ENCODE measurements at places on chromosomes 1 and 21.

DNA sequence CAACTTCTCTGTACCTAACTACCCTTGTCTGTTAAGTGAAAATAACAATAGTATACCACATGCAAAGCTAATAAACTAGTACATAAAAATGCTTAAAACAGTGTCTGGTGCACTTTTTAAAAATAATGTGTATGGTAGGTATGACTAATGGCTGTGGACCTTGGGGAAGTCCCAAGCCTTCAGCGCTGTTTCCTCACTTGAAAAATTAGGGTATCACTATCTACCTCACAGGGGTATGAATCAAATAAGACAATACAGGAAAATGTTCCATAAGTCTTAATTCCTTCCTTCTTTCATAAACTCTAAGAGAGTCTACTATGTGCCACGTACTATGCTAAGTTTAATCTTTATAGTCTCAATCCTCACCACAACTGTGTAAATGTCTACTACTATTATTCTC, 32.0 kb downstream of the EGLN1 start:
- no peak for DNase-seq

DNA sequence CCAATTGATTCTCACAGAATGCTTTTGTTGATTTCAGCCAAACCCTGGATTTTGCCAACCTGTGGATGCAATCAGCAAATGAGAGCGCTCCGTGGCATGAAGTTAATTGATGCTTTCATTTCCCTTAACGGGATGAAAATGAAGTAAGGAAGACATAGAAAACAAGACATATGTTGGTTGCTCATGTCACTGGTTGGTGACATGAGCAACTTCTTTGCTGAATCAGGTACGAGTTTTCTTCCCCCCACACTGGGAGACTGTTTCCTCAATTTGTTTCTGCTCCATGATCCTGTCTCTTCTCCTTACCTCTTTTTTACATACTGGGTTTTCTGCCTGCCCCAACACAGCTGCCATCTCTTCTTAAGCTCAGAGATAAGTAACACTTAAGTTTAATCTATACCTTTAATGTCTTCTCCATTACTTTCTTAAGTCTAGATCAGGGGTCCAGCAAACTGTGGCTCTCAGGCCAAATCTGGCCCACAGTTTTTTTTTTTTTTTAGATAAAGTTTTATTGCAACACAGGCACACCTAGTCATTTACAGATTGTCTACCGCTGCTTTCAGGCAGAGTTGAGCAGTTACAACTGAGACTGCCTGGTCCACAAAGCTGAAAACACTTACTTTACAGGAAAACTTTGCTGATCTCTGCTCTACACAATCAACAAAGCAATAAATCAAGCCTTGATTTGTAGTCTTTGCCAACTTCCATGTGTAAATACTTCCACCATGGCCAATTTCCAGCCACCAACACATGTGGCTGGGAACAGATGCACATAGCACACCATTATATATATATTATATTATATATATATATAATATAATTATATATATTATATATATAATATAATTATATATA, 13.3 kb downstream of the GPR157 start:
- no peak for DNase-seq

GRCh38 chr21:15514073-15514946, 215.5 kb upstream of the USP25 start:
- DNase-seq, result peak; percentile 46

DNA sequence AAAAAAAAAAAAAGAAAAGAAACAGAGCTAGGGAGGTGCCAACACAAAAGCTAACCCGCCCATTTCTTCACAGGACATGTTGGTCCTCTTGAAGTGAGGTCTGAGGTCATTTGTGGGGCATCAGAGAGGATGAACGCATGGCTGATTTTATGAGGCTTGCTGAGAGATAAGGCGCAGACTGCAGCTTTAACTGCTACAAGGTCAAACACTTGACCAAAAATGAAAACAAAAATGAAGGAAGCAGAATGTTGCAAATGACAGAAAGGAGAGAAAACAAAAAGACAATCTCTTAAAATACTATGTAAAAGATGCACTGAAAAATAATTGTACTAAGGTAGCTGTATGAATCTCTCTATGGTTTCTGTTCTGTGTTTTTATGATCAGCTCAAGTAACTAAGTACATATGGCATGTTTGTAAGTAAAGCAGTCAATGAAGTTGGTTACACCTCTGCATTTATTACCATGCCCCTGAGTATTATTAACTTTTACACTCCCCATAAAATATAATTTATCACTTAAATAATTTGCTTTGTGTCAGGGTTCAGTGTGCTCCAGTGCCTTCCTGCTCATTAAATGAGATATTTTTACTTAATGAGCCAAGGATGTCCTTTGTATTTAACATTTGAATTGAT, 249.1 kb upstream of the NR5A2 start:
- DNase-seq, result no peak

GRCh38 chr1:39507230-39507928, 15.9 kb downstream of the BMP8A start:
- no peak for DNase-seq

GRCh38 chr1:43367026-43367903, 546 bp downstream of the ELOVL1 start:
- peak; percentile 11 for DNase-seq

DNA sequence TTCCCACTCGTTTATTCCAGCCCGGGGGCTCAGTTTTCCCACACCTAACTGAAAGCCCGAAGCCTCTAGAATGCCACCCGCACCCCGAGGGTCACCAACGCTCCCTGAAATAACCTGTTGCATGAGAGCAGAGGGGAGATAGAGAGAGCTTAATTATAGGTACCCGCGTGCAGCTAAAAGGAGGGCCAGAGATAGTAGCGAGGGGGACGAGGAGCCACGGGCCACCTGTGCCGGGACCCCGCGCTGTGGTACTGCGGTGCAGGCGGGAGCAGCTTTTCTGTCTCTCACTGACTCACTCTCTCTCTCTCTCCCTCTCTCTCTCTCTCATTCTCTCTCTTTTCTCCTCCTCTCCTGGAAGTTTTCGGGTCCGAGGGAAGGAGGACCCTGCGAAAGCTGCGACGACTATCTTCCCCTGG, 716 bp downstream of the OLIG2 start:
- DNase-seq, result no peak

DNA sequence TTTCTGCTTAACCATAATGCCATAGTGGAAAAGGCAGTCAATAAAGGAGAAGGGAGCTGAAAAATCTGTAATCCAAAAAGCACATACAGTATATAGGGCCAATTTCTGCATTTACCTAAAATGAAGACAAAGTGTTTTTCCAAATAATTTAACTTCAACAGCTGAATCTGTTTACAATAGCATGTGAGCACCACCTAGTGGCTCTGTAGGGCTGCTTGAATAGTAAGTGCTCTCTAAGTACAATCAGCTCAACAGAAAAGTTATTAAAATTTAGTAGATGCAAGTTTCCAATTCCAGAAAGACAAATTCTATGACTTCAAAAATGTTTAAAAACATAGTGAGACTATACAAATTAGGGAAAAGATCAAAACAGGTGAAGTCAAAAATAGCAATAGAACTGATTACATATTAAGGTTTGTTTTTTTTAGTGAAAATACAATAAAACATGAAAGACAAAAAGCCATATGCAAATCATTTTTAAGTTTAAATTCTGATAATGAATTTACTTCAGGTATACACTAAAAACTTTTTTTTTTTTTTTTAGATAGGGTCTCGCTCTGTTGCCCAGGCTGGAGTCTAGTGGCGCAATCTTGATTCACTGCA, 220.0 kb downstream of the SETD4 start:
- DNase-seq, result peak; percentile 47

DNA sequence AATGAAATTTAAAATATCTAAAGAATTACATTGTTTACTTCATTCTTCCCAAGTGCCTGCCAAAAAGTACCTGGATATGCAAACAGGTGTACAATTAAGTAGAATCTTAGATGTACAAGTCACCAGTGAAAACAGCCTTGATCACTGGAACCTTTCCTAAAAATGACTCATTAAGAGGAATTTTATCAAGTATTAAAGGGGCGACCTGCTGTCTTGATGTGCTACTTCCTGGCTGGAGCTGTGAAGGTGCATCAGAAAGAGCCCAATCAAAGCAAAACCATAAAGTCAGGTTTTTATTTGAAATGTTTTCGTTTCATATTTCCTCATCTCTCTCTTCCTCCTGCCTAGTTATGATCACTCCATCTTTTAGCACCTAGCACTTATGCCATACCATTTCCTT, 33.4 kb downstream of the IFI44 start:
- no peak for DNase-seq

- no peak for DNase-seq
These were observed 45.1 kb downstream of the LUZP1 start for GRCh38 chr1:23123528-23123927.

DNA sequence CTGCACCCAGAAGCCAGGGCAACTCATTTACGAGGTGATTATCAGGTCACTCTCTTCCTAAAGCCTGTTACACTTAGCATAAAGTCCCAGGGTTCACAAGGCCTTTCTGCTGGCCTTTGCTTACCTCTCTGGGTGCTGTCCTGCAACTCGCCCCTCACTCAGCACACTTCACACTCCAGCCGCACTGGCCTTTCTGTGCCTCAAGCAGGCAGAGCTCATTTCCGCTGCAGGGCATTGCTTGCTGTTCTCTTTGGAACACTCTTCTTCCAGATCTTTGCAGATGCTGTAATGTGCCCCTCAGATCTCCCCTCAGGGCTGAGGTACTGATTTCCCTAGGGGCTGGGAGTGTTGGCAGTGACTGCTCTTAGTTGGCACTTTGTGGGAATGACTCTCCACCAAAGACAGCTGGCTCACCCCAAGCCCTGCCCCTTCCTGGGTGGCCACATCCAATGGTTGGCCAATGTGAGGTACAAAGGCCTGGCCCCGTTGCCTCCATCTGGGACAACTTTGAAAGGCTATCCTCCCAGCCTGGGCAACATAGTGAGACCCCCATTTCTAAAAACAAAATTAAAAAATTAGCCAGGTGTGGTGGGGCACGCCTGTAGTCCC, 50.8 kb upstream of the SSBP3 start:
- DNase-seq, result no peak

GRCh38 chr1:186967656-186968394, 139.1 kb downstream of the PLA2G4A start:
- no peak for DNase-seq

DNA sequence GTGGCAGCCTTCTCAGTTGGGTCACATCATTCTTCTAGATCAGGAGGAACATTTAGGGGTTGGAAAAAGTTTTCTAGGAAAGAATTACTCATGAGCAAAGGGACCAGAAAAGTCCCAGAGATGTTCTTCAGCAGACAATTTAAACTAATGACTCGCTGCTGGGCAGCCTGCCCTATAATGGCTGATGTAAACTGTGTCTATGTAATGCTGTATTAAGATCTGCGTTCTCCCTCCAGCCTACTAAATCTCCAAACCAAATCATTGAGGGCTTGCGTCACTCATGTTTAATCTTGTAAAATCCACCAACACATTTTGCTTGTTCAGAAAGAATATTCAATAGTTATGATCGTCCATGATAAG, 92.1 kb downstream of the LRRC8C start:
- DNase-seq, result no peak

DNA sequence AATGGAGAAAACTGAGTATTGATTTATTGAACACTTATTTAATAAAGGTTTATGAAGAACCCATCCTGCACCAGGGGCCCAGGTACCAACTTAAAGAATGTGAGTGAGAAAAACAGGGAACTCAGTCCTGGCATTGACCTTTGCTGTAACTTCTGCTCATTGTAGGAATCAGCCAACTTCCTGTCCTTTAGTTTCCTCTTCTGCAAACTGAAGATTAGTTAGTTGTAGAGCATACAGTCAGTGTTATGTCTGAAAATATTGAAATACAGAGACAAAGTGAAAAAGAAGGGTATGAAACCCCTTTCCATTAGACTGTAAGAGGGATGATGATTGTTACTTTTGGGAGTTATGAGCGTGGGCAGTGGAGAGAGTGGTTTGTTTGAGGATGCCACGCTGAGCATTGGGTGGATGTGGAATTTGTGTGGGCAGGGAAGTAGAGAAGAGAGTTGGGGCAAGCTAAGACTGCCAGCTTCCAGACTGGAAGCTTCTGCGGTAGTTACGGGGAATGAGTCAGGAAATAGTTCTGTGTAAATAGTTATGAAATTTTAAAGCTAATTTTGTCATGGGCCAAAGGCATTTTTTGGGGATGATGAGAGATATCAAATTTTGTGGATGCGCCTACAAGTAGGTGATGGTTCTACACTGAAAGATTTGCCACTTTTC, 89.2 kb downstream of the GPR88 start:
- no peak for DNase-seq

DNA sequence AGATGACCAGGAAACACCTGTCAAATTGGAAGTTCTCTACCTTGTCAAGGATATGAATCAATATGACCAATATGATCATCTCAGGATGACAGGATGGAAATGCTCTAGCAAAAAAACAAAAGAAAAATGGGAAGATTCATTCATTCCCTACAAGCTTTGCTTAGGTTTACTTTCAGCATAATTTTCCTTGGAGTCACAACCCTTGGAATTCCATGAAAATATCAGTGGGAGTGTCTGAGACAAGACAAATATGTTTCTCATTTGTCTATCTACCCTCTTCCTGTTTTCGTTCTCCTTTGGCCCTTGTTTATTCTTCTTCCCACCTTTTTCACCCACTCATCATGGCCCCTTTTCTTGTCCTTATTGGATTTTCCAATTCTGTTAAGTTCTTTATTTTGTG, 50.6 kb downstream of the COLGALT2 start:
- no peak for DNase-seq

- no peak for DNase-seq
These were observed 465.9 kb upstream of the DAB1 start for GRCh38 chr1:57889676-57890320.

GRCh38 chr1:201479201-201479730, 10.3 kb upstream of the PHLDA3 start:
- DNase-seq, result no peak

- DNase-seq, result no peak
These were observed 11.8 kb upstream of the F3 start for GRCh38 chr1:94553323-94553730.

DNA sequence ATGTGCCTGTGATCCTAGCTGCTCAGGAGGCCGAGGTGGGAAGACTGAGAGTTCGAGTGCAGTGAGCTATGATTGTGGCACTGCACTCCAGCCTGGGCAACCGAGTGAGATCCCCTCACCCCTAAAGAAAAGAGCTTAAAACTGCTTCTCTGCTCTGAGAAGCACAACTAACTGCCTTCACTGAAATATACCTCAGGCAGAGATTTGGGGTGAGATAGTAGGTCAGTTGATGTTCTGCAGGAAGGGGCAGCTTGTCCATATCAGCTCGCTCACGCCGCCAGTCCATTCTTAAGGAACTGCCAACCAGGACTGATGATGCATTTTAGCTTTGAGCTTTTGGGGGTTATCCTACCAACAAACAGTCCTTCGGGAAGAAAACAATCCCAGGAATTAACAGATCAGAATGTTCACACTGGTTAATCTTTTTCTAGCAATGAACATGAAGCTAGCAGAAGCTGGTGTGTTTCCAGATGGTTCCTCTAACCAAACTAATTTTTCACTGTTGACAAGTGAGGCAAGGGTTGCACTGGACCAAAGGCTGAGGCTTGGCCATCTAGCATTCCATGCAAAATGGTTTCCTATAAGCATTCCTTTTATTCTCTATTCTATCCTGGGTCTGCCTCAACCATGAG, 31.6 kb downstream of the LHX4 start:
- DNase-seq, result no peak

GRCh38 chr1:46401154-46401913, 7.2 kb downstream of the FAAH start:
- no peak for DNase-seq

- DNase-seq, result peak; percentile 75
These were observed 21.0 kb upstream of the PIK3CD start for GRCh38 chr1:9630331-9631111.

GRCh38 chr21:31363720-31364119, 19.7 kb upstream of the TIAM1 start:
- no peak for DNase-seq
